ENCODE measurements at places on chromosomes 1 and 21.

DNA sequence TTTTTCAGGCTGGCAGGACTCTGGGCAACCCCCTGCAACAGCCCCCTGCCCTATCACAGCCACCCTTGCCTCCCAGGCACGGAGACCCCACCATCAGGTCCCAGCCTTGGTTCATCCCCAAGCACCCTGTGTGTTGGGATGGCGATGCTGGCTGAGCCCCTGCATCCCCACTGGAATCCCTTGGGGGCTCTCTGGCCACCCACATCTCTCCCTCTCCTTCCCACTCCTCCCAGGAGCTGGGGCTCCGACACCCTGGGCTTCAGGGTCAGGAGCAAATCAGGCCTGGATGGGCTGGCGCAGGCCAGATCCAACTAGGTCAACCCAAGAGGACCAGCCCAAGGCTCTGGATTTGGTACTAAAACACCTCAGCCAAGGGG is 25.9 kb downstream of the COL6A1 start:
- DNase-seq = no peak

DNA sequence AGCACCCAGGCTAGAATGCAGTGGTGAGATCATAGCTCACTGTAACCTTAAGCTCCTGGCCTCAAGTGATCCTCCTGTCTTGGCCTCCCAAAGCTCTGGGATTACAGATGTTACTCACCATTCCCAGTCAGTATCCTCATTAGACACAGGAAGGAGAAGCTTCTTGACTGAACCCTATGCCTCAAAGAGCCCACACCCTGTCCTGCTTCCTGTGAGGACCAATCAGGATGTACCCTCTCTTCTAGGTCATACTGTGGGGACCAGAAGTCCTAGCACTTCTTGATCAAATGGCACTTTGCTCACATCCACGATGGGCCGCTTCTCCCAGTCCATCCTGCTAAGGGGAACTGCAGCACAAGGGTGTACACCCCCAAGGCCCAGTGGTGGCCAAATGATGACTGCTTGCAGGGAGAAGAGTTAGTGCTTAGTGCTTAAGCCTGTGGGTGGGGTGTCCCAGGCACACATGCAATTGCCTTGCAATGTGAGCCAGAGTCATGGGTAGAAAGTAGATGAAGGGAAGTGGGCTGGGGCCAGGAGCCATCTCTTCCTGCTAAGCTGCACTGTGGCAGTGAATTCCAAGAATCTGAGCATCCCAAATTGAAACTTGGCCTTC is 9.8 kb downstream of the CD34 start:
- DNase-seq = no peak

DNA sequence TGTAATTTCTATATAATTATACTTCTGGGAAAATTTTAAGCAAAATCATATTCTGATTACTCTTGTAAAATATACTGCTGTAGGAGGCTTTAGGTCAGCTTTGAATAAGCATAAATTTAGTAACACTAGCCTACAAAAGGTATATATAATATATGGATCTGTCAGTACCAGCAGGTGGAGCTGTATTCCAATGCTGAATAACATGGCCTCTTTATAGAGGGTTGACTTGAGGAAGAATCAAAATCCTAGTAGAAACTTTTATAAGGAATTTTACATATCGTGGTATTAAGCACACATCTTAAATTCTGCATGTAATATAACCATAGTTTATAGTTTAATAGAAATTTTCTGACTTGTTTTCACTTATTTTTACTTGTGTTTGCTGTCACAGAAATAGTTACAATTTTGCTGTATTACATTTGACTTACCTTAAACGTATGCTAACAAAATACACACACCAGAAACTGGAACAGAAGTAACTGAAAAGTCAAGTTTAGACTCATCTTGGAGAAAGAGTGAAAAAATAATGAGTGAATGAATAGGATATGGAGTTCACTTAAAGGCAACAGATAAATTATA is 79.3 kb downstream of the HMCN1 start:
- DNase-seq = no peak

GRCh38 chr1:118881751-118882150 is 106.4 kb downstream of the TBX15 start:
- no peak for DNase-seq

GRCh38 chr1:65001231-65001792 is 35.0 kb upstream of the JAK1 start:
- DNase-seq = peak; percentile 78

GRCh38 chr1:19385221-19385620 is 73.1 kb downstream of the SLC66A1 start:
- no peak for DNase-seq

- peak; percentile 13 for DNase-seq
Observed at GRCh38 chr1:23216771-23217420, 406 bp downstream of the HTR1D start.

DNA sequence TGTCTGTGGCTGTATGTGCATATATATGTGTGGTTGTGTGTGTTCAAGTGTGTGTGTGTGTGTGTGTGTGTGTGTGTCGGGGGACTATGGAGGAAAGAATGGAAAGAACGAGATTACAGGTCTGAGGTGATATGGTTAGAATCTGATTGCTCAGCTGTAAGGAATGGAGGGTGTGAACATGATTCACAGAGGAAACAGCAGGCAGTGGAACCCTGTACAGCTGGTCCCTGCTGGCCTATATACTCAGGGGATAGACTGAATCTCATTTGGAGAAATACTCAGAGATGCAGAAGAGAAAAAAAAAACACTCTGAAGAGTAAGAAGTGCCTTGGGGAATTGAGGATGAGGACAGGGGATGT is 180.1 kb upstream of the ESRRG start:
- DNase-seq = no peak

- DNase-seq = no peak
Observed at GRCh38 chr1:214120951-214121350, 133.2 kb downstream of the PROX1 start.

DNA sequence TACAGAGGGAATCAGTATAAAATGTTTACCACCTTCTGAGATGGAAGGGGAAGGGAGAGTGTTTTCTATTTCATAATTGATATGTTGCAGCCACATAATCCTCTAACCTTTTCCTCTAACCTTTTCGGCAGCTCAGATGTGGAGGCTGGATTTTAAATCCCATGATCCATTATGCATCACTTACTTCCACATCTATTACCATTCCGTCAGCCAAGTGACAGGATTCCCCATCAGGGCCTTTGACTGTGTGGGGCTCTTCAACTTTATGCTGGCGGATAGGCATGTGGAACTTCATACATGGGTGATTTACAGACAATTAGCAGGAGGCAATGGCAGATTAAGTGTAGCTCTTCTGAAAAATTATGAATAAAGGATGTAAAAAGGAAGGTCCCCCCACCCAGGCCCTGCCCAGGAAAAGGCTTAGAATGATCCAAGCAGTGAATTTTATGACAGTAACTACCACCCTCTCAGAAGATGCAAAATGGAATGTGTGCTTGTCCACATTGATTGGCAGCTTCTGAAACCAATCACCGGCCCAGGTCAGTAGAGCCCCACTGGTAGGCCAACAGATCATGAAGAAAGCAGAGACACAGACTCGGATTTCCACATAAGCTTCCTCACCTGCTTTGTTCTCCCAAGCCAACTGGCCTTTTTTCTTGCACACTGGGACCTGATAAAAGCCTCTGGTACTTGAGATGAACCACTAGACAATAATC is 147.0 kb downstream of the ST6GALNAC5 start:
- no peak for DNase-seq

GRCh38 chr1:214541206-214541605 is 10.2 kb downstream of the PTPN14 start:
- no peak for DNase-seq

Data from activated naive CD4-positive, alpha-beta T cell treated with Interleukin-2 at 50 U/mL for 16 hours (primary cell).